ENCODE measurements at places on chromosomes 2 and 18.

DNA sequence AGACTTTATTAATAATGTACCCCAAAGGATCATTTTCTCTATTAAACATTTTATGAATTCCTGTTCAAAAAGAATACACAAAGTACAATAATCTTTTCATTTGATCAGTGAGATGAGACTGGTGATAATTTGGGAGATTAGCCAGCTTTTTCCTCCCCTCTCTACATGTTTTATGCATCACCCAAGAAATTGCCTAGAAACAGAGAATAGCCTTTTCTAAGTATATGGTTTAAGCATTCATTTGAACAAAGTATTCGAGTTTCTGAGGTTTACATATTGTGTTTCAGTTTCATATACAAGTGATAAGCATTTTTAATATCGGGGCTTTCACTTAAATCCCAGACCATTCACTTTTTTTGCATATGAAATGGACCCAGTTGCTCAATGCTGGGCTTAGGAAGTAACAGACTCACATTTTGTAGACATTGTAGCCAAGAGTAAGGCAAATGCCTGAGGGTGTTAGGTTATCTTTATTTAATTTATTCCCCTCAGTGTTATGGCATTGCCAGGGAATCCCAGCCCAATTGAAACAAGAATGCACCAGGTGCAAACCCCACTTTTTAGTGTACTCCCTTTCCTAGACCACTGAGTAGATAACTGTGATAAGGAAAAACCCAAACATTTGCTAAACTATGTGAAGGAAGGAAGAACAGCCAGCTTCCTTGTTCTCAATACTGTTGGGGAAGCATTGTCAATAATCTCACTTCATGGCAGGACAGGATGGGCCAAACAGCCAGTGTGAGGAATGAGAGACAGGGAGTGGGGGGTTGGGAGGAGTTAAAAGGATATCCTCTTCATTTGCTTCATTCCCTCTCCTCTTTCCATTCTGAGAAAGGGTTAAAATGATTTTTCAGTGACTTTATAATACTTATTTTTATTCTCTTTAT lies 3.5 kb downstream of the CPO start:
- no peak for DNase-seq

- peak; percentile 99 for DNase-seq
These were observed 187.5 kb downstream of the LTBP1 start for GRCh38 chr2:33134086-33134771.

GRCh38 chr2:134668821-134669220 lies 50.0 kb downstream of the TMEM163 start:
- DNase-seq, result peak; percentile 48

GRCh38 chr18:36760598-36760997 lies 68.2 kb downstream of the TPGS2 start:
- DNase-seq, result no peak

GRCh38 chr2:191638079-191638801 lies 39.7 kb upstream of the NABP1 start:
- DNase-seq, result no peak

DNA sequence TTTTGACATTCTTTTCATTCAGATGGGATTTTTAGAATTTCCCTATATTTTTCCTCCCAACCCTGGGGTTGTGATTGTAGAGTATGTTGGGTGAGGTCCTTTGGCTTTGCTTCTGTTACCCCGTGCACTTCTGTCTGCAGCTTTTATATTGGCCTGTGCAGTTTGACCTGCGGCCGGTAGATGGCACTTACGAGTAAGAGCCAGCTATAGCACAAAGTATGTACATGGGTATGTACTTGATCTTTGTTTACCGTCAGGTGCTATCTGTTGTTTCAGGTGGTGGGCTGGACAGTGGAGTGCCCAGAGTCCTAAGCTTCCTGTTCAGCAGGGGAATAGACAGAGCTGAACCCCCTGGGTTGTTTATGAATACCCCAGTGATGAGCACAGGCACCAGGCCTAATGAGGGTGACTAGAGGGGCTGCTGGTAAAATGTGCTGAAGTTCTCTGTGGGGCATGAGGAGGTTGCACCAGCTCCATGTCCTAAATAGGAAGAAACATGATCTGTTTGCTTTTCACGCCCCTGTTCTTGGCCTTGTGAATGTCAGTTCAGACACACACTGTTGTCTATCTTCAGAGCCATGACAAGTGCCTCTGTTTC lies 58.9 kb upstream of the THUMPD2 start:
- DNase-seq, result peak; percentile 38

DNA sequence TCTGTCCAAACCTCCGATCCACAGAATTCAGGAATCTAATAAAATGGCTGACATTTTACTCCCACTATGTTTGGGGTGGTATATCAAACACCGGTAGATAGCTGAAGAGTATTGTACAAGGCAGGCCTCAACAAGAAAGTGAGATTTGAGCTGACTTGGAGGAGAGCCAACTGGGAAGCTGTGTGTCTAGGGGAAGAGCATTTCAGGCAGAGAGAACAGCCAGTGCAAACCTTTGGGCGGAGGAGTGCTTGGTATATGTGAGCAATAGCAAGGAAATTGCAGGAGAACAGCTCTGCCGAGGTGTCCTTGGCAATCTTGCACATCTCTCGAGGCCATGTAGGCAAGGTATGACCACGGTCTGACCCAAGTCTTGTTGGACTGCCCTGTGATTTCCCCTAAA lies 1.8 kb upstream of the MERTK start:
- DNase-seq, result no peak

DNA sequence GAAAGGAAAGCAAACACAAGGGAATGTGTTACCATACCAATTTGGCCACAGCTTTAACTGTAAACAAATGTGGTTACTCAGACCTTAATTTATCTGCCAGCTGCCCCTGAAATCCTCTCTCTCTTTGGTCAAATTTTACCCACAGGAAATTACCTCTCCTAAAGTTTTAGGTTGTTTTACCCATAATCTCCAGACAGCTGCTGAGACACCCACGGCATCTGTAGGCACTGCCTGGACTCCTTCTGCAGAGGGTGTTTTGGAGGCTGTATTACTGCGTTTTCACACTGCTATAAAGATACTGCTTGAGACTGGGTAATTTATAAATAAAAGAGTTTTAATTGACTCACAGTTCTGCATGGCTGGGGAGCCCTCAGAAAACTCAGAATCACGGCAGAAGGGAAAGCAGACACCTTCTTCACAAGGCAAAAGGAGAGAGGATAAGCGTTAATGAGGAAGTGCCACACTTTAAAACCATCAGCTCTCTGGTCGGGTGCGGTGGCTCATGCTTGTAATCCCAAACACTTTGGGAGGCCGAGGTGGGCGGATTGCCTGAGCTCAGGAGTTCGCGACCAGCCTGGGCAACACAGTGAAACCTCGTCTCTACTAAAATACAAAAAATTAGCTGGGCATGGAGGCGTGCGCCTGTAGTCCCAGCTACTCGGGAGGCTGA lies 677.5 kb upstream of the FSHR start:
- DNase-seq, result no peak

DNA sequence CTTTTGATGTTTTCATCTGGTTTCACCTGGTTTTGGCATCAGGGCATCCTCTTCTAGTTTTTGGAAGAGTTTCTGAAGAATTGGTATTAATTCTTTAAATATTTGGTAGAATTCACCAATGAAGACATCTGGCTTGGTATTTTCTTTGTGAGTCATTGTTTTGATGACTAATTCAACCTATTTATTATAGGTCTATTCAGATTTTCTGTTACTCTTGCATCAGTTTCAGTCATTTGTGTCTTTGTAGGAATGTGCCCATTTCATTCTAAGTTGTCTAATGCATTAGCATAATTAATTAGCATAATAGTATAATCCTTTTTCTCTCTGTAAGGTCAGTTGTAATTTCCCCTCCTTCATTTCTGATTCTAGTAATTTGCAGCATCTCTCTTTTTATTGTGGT lies 8.0 kb downstream of the GNLY start:
- peak; percentile 83 for DNase-seq

All from astrocyte of the spinal cord (primary cell).